T-helper 2 cell treated with Interferon-gamma antibody and Interleukin-4, amounts not matched to agents 5 μg/mL and 100 μg/mL, for 36 hours (primary cell): ENCODE measurements at places on chromosomes 5 and 9.

- no peak for DNase-seq
- H3K36me3 ChIP-seq: peaks cover 11% of the 10 kb centered on the region
- peaks cover 8% of the 10 kb centered on the region for H3K4me1 ChIP-seq
- H3K27ac ChIP-seq: no peak overlapping the region
- no peak overlapping the region for H3K4me3 ChIP-seq
These were observed 134.9 kb downstream of the RGS3 start for GRCh38 chr9:113598451-113598850.

GRCh38 chr9:116251366-116251765 is 97.8 kb downstream of the PAPPA start:
- no peak for DNase-seq
- H3K27me3 ChIP-seq: no peaks in the 10 kb centered on the region
- no peak overlapping the region for H3K27ac ChIP-seq
- no peak overlapping the region for H3K4me3 ChIP-seq
- no peaks in the 10 kb centered on the region for H3K36me3 ChIP-seq
- no peaks in the 10 kb centered on the region for H3K4me1 ChIP-seq

DNA sequence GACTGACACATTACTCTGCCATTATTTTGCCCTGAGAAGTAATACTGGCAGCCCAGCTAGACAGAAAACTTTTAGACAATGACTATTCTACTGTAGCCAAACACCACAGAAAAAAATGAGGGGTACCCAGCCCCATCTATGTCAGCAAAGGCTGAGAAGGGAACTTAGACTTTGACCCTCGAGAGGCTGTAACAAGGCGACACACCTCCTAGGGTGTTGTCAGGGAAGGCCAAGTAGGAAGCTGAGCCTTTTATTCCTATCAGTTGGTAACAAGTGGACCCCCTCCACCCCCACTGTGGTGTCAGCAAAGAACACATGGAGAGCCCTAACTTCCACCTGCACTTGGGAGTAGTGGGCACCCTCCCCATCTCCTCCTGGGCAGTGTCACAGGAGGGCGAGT is 55.6 kb downstream of the SPTLC1 start:
- H3K36me3 ChIP-seq: peaks cover 81% of the 10 kb centered on the region
- no peak overlapping the region for H3K4me3 ChIP-seq
- peaks cover 19% of the 10 kb centered on the region for H3K4me1 ChIP-seq
- no peak for DNase-seq
- H3K27me3 ChIP-seq: no peaks in the 10 kb centered on the region
- no peak overlapping the region for H3K27ac ChIP-seq

- DNase-seq: no peak
- H3K36me3 ChIP-seq: no peaks in the 10 kb centered on the region
- H3K4me3 ChIP-seq: no peak overlapping the region
- no peak overlapping the region for H3K27ac ChIP-seq
- no peaks in the 10 kb centered on the region for H3K27me3 ChIP-seq
- no peaks in the 10 kb centered on the region for H3K4me1 ChIP-seq
These were observed 42.3 kb downstream of the BASP1 start for GRCh38 chr5:17259630-17260257.

- no peaks in the 10 kb centered on the region for H3K27me3 ChIP-seq
- peak overlapping the region; percentile 97 for H3K4me3 ChIP-seq
- peak; percentile 83 for DNase-seq
- H3K4me1 ChIP-seq: peaks cover 46% of the 10 kb centered on the region
- H3K27ac ChIP-seq: peak overlapping the region; percentile 99
- H3K36me3 ChIP-seq: no peaks in the 10 kb centered on the region
These were observed 709 bp downstream of the ELL2 start for GRCh38 chr5:95960667-95961616.

- H3K4me3 ChIP-seq: no peak overlapping the region
- DNase-seq: no peak
- peaks cover 42% of the 10 kb centered on the region for H3K27me3 ChIP-seq
- H3K36me3 ChIP-seq: no peaks in the 10 kb centered on the region
These were observed 2.7 kb upstream of the CXXC5 start for GRCh38 chr5:139645430-139645871.

DNA sequence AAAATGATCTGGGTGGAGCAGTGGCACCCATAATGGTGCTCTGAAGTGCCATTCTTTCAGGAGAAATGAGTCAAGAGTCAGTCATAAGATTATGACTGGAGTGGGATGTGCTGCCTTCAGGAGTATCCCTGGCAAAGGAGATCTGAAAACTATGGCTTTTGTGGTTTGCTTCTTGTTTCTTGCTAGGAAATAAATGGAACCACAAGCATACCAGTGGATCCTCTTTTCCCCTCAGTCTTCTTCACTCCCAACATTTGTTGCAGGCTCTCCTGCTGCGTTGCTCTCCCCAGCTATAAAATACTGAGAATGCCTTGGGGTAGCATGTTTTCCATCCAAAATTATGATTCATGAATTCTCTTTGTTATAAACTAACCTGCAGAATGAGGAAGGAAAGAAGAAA is 199.1 kb downstream of the NNT start:
- H3K27me3 ChIP-seq: no peaks in the 10 kb centered on the region
- H3K4me1 ChIP-seq: no peaks in the 10 kb centered on the region
- H3K36me3 ChIP-seq: no peaks in the 10 kb centered on the region
- H3K27ac ChIP-seq: no peak overlapping the region

- H3K4me3 ChIP-seq: peak overlapping the region; percentile 99
- H3K4me1 ChIP-seq: peaks cover 33% of the 10 kb centered on the region
- peaks cover 42% of the 10 kb centered on the region for H3K36me3 ChIP-seq
- no peaks in the 10 kb centered on the region for H3K27me3 ChIP-seq
- DNase-seq: peak; percentile 23
These were observed 680 bp downstream of the GOLPH3 start for GRCh38 chr5:32173267-32174010.
